ENCODE measurements at places on chromosomes 1 and 21.

GRCh38 chr1:116847688-116848531 lies 61.8 kb upstream of the PTGFRN start:
- DNase-seq = no peak

- no peak for DNase-seq
Measured at GRCh38 chr1:5859766-5860165, 132.5 kb downstream of the NPHP4 start.

DNA sequence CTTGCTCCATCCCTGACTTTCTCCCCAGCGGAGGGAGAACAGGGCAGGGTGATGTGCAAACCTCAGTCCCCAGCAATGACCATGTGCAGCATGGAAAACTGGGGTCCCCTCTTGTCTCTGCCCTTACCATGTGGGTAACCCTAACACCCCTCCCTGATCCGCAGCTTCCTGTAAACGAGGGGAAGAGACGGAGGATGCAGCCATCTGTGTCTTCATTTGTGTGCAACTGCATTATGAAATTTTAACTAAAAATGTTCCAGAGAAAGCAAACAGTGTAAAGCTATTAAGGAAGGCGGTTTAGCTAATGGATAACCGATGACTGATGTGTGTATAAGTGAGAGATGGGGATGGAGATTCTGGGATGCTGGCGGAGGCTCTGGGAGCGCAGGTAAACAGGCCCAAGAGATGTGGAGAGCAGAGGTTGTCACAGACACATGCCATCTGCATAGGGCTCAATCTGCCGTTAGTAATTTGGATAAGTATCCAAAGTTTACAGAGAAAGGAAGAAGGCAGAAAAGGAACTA lies 206.6 kb downstream of the DSCAM start:
- DNase-seq = no peak

GRCh38 chr1:78682496-78682895 lies 32.9 kb downstream of the IFI44 start:
- DNase-seq = no peak

- no peak for DNase-seq
Measured at GRCh38 chr1:51605961-51606723, 10.8 kb upstream of the OSBPL9 start.

GRCh38 chr1:235291599-235292091 lies 36.3 kb downstream of the ARID4B start:
- DNase-seq = no peak

DNA sequence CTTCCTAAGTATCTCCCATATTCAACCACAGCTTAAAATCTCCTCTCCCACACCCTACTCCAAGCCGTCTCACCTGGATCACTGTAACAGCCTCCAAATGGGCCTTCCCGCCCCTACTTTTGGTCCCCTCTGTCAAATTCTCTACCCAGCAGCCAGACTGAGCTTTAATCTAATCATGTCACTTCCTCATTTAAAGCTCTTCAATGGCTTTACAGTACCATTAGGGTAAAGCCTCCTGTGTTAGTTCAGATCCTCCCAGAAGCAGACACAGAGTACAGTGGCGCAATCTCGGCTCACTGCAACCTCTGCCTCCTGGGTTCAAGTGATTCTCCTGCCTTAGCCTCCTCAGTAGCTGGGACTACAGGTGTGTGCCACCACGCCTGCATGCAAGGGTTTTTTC lies 46.8 kb upstream of the PSEN2 start:
- DNase-seq = no peak

- DNase-seq = no peak
Measured at GRCh38 chr1:169886931-169887330, 6.8 kb downstream of the SCYL3 start.

- no peak for DNase-seq
Measured at GRCh38 chr1:156420205-156421061, 51.4 kb downstream of the RHBG start.

GRCh38 chr1:231134624-231135023 lies 27.2 kb upstream of the TRIM67 start:
- no peak for DNase-seq

DNA sequence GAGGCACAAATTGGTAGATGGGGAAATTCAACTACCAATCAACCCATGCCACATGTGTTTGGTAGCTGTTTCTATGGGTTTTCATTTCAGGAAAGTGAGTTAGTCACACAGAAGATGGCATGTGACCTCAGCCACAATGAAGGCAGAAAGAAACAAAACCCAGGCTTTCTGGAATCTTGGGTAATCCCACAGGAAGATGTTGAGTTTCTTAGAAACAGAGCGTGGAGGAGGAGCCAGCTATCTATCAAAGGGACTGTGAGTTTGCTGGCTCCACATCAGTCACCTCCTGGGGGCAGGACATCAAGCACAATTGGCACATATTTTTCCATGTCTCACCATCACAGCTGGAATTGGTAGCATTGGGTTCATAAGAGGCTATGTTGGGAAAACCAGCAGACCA lies 188.9 kb upstream of the PLXNA2 start:
- no peak for DNase-seq

- no peak for DNase-seq
Measured at GRCh38 chr1:61270761-61271411, 188.5 kb downstream of the NFIA start.

DNA sequence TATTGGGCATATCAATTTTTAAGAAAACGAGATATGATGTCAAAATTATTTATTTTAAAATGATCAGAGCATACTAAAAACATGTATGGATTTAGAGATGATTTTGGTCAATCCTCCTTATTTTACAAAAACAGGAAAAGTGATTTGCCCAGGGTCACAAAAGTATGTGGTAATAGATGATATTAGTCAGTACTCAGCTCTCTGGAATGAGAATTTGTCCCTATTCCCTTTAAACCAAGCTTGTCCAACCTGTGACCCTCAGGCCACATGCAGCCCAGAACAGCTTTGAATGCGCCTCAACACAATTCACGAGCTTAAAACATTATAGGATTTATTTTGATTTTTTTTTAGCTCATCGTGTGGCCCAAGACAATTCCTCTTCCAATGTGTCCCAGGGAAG lies 104.7 kb downstream of the AKT3 start:
- no peak for DNase-seq

- no peak for DNase-seq
Measured at GRCh38 chr1:156503698-156504437, 3.3 kb upstream of the MEF2D start.

- no peak for DNase-seq
Measured at GRCh38 chr1:185348985-185349384, 31.9 kb upstream of the IVNS1ABP start.

DNA sequence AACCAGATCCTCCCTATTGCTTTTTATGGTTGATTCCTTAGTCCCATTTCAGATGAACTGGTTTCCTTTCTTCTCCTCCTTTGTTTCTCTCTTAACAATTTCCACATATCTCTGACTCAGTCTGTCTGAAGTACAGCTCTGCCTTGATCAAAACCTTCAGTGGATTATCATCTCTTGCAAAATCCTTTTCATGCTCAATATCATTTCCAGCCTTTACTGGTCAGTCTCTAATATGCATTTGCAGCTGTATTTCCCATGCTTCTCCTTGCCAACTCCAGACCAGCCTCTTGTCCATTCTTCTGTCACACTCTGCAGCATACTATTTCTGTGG lies 72.2 kb downstream of the SNX7 start:
- DNase-seq = no peak

DNA sequence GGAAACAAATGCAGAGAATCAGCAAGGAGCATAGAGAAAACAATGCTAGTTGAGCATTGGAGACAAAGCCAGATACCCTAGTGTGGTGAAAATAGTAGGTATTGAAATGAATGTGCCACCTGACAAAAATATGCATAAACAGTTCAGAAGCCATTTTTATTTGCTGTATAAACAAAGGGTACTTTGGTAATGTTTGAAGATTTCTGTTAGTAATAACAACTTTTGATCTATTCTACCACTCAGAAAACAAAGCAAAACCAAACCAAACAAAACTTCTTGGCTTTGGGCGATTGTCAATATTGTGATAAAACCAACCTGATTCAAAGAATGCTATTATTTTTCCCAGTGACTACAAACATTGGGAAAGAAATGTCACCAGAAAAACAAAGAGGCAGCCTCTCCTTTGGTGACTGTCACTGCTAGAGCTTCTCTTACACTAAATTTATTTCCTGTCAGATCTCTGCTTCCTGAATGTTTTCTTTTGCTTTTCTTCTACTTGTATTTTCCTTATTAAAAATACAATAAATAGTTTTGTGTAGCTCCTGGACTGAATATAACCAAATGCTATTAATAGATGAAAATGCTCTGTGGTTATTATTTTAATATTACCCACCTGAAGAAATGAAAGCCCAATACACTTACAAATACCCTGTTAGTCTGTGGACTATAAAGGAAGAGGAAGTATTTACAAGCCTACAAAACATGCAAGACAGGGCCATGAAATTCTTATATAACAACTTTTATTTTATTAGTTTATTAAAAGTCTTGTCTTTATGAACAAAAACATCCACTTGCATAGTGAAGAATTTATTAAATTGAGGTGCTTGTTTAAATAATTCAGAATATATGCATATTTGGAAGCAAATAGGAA lies 5.7 kb downstream of the ATP6V1G3 start:
- no peak for DNase-seq

DNA sequence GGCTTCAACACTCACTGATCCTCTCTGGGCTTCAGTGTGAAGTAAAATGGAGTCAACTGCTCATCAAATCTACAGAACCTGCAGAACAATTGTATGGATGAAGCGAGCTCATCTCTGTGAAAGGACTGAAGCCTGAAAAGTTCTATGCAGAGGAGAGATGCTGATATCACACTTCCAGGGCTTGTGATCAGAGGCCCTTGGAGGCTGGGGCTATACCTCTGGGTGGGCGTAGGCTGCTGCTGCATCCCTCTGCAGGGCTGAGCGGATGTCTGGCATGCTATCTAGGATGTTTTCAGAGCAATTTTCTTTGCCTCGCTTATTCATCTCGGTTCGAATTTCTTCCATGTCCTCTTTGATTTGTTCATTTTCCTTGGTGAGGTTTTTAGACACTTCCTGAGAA lies 17.6 kb downstream of the OLFML2B start:
- no peak for DNase-seq

DNA sequence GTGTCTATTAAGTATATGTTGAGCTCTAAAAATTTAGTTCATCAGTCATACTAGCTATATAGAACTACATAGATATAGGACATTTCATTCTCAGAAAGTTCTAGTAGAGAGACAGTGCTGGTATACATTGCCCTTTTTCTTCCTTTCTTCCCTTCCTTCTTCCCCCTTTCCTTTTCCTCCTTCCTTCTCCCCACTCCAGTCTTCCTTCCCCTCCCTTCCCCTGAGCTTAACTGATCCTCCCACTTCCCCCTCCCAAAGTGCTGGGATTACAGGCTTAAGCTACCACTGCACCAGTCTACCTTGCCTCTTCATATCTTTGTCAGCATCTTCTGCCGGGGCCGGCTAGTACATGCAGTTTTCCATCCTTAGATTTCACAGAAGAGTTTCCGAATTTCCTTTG lies 12.1 kb downstream of the THRAP3 start:
- DNase-seq = no peak

DNA sequence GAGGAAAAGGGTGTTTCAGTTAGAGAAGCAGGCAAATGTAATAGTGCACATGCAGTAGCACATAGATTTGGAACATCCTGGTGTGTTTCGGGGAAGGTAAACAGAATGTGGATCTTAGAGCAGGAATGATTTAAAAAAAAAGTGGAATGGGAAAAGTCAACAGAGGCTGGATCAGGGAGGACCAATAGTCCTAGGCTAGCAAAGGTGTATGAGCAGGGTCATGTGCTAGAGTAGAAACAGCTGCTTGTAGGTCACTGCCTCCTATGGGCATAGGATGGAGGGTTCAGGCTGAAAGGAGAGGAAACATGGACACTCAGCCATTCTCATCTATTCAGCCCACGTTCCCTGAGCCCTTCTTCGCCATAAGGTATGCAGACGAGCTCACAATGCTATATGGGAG lies 3.7 kb upstream of the KPNA6 start:
- no peak for DNase-seq

DNA sequence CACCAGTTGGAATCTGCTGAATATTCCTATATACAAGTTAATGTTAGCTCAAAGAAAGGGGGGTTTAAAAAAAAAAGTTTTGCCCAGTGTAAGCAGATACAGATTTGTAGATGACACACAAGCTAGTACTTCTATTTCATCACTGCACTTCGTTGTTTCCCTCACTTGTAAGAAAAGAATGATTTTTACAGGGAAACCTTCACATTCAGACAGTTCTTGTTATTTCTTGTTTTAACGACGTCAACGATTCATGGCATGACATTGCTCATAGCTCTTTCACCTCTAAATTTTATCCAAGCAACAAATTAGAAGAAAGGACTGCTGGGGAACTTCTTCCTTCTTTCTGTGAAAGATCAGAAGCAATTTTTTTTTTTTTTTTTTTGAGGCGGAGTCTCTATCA lies 25.7 kb upstream of the C1orf105 start:
- no peak for DNase-seq

DNA sequence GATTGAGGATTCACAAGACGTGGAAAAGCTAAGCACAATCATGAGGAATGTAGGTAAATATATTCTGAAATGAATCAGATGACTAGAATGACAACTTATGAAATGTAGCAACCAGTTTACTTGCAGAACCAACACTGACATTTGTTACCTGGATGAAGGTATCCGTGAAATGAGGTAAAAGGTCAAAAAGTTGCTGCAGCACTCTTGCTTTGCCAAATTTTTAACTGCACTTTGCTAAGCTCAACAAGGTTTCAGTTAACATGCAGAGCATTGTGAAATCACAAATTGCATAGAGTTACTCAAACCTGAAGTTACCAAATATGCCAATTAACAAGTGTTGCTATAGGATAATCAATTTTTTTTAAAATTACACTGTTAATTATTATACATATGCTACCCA lies 1280.1 kb downstream of the KCNT2 start:
- DNase-seq = no peak

DNA sequence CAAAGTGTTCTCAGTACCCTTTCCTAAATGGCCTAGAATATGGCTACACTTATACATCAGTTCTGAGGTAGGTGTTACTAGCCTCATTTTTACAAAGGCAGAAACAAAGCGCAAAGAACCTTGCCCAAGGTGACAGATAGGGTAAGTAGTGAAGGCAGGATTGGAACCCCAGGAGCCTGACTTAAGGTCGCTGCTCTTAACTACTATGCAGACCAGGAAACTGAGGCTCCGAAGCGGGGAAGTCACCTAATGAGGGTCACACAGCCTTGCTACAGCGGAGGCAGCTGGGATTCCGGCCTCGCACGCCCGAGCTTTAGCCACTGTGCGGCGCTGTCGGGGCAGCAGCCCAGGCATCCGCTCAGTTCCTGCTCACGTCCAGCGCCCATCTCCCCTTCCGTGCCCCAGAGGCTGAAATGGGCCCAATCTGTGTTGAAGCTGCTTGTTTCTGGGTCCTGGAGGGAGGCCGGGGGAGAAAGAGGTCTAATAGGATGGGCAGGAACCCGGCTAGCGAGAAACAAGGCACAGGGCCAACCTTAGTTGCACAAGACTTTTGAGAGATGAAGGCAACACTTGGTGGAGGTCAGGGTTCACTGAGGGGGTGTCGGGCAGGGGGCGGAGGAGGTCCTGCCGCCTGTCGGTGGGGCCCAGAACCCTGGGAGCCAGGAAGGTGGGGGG lies 1.4 kb upstream of the FOXD2 start:
- peak; percentile 69 for DNase-seq
